ENCODE measurements at places on chromosomes 6 and 20. TPM values are rescaled to one million over a fixed set of nuclear protein-coding genes. Genes with fewer than 3 reads are reported as not detected.

DNA sequence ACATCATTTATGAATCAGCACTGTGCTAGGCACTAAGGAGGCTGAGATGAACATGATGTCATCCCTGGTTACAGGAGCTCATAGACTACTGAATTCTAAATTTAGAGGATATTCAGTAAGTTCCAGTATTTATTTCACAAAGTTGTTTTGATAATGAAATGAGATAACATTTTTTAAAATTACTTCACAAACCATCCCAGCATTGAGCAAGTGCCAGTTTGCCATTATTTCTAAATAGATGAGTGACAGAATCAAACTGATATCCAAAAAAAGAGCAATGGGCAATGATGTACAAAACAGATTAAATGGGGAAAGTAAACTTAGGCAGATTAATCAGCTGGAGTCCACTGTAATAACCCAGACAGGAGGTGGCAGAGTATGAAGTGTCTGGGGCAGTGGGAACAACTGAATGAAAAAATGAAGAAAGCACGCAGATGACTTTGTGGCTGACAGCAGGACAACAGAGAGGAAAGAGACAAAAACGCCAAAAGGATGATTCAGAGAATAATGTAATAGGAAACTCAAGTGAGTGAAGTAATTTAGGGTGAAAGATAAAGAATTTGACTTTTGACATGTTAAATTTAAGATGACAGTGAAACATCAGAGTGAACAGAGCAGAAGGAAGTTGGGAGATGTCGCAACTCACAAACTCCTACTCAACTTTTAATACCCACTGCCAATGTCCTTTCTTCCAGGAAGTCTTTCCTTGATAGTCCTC, 70.2 kb downstream of the RCAN2 start:
- no peak for DNase-seq

DNA sequence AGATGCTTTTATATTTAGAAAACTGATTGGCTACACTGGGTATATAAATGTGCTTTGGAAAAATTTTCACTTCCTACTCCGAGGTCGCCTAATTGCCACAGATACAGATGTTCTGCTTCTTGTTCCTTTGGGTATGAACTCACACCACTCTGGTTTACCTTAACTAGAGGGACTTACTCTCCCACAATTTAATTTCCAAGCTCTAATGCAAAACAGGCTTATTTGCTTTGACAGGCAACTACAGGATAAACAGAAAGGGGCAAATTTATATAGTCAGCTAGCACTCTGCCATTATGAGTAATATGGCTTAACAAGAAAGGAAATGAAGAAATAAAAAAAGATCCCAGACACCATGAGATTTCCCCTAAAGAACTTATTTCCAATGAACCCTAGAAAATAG, 156.9 kb upstream of the ZFP64 start:
- no peak for DNase-seq

GRCh38 chr20:21191839-21192238, 66.0 kb downstream of the KIZ start:
- DNase-seq, result no peak

GRCh38 chr6:107308677-107309076, 150.7 kb downstream of the PDSS2 start:
- DNase-seq, result no peak

DNA sequence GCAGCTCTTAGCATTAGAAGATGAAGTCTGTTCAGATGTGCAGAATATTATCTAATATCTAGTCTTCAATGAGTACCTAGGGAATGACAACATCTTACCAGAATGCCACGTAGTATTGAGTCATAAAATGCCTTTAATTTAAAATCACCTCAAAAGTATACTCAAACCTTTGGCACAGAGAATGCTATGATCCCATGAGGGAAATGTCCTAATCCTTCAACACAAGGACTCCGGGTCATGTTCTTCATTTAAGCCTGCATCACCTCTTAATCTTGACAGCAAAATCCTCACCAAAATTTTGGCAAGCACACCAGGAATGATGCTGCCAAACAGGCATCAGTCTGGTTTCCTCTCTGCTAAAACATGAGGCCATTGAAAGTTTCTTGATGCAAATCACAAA, 23.6 kb upstream of the MARCKS start:
- no peak for DNase-seq

DNA sequence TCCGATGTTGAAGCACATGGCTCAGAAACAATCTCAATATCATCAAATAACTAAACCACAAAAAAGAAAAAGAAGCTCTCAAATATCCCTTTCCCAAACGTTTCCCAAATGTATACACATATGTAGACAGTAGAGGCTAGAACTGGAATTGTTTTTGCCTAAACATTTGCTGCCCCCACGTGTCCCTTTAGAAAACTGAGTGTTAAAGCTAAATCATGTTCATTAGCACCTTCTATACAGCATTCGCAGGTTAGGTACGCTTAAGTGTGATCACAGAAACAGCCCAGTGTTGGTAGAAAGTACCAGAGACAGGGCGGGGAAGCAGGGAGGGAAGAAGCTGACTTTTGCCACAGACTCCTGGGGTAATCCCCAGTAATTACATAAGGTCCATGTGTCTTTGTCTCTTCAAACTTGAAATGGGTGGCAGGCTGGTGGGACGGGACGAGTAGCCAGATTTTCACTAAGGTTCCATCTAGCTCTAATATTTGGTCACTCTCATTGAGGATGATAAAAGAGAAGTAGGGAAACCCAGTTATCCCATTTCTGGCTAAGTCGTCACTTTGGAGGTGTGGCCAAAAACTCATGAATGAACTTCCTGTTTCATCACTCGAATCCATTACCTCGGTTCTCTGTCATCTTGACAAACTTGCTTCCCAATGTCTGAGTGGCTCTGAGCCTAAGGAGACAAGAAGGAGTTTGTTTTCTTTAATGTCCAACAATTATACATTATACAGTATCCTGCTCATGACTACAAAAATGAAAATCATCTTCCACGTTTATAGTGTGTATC, 15.0 kb upstream of the TFAP2A start:
- DNase-seq, result no peak

GRCh38 chr6:143062551-143062950, 1.9 kb downstream of the AIG1 start:
- no peak for DNase-seq

- no peak for DNase-seq
Observed at GRCh38 chr6:154766288-154766687, 33.1 kb downstream of the SCAF8 start.

Gene EPPIN
- total RNA-seq, result not detected

Gene RRP36
- total RNA-seq, result 58.9 TPM

Data from ureter (tissue), 1 donor.